Stimulated activated CD8-positive, alpha-beta memory T cell treated with anti-CD3 and anti-CD28 coated beads, Interleukin-4, amount 100 ng/mL, for 48 hours (primary cell): ENCODE measurements at places on chromosomes 12 and 14.

DNA sequence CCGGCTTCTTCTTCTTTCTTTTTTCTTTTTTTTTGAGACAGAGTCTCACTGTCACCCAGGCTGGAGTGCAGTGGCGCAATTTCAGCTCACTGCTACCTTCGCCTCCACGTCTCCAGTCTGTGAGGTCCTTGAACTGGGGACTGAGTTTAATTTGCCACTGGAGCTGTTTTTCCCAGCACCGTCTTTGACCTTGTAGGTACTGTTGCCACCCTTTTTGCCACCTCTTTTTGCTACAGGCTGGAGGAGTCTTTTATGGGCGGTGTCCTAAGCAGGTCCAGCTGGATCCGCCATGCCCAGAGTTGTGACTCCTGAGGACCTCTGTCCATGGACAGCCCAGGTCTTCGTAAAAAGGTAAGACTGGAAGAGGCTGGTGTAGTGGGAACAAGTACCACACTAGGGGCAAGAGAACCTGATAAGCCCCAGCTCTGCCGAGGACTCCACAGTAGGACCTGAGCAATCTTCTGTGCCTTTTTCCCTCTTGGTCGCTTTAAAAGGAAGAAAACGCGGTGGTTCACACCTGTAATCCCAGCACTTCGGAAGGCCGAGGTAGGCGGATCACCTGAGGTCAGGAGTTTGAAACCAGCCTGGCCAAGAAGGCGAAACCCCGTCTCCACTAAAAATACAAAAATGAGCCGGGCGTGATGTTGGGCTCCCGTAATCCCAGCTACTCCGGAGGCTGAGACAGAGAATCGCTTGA, 946 bp downstream of the RNU4-2 start:
- peak; percentile 58 for DNase-seq

DNA sequence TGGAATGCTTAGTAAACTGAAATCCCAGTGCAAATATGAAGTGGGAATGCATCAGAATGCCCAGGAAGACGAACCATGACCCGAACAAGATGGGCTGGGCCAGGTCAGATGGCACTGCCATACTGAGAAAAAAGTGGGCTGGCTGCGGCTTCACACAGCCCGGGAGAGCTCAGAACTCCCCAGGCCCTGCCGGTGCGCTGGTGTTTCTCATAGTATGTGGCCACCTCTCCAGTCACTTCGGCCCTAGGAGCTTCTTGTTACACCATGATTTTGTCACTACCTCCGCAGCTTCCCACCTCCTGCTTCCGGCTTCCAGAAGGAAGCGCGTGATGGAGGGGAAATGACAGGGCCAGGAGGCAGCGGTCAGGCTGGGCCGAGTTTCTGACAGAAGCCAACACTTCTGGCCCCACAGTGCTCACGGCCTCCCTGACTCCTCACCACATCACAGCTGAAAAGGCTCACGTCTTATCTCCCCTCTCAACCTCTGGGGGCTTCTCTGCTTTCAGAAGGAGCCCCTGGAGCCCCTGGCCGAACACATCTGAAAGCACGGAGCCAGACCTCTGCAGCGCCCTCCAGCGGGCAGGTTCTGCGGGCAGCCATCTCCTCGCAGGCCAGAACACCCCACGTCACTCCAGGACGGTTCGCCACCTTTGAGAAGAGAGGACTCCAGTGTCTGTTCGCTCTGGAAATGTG, 30.7 kb downstream of the DAD1 start:
- peak; percentile 89 for DNase-seq

DNA sequence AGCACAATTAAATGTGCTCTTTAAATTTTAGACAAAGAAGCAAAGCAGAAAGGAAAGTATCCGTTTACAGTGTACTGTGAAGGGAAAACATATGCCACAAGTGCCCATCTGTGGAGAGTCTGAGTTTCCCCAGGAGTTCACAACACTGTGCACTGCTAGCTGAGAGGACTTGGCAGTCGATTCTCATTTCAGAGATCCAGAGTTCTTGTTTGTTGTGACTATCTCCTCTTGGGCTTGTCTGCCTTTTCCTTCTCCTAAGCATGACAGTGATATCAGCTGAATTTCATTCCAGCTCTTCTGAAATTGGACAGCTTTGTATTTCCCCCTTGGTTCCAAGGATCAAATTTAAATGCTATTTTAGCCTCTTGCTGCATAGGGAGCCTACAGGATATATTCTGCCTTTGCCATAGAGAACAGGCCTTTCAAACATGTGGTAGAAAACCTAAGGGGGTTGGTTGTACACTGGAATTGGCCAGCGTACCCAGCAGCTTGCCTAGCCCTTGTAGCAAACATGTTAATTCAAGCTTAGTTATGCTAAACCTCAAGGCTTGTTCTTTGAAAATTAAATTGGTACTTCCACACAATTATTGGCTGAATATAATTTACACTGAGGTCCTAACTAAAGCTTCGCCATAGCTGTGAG, 259.2 kb upstream of the NOVA1 start:
- DNase-seq: no peak

DNA sequence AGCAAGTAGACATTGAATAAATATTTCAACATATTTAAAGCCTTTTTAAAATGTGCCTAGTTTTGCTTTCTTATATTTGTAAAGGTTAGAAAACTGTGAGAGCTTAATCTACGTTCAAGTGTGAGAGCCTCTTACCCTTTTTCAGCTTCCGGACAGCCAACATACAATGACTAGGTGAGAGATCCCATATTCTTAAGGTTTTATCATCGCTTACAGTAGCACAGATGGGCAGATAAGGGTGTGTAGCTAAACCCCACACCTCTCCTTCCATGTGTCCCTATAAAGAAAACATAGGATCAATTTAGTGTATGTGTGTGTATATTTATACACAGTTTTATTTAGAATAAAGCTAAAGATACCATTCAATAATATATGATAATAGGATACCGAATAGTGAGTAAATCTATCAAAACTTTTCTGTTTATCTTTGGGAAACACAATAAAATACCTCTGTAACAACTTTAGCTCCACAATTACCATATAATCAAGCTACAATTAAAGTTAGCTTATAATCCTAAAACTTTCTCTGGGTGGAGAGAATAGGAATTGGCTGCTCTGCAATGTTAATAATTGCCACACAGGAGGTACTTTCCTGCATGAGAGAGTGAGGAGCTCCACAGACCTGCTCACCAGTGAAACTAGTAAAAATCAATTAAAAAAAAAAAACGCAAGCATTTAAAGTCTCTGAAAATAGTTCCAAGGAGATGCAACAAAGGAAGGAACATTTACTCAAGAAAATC, 110.8 kb downstream of the EML5 start:
- no peak for DNase-seq

- DNase-seq: no peak
These were observed at the start of gene CEBPE for GRCh38 chr14:23118506-23119362. TSS of gene CEBPE (minus strand) at chr14:23119255. CDS start at chr14:23119091, 164 bp downstream.

DNA sequence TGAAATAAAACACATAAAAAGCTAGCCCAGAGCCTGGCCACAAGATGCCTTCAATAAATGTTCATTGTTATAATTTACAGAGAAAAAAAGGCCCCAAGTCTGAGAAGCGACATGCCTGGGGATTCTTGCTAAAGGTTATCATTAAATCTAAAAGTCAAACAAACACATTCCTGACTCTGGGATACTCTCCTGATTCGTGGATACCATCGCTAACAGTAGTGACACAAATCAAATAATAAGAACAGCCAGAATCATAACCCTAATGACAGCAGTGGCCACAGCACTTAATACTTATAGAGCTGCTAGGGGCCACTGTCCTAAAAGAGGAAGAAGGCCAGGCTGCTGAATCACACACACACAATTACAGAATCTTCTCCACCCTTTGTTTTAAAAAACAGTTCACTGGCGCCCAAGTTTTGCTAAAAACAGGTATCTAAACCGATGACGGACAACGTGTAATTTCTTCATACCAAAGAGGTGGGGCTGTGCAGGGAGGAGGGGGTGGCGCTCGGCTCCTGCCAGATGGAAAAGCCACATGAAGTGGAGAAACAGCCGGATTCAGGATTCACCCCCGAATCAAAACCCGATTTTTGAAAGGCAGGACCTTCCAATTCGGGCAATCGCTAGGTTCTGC, 1.2 kb downstream of the CLIP1 start:
- peak; percentile 52 for DNase-seq

GRCh38 chr14:100861188-100861936, 35.4 kb downstream of the MEG3 start:
- no peak for DNase-seq

DNA sequence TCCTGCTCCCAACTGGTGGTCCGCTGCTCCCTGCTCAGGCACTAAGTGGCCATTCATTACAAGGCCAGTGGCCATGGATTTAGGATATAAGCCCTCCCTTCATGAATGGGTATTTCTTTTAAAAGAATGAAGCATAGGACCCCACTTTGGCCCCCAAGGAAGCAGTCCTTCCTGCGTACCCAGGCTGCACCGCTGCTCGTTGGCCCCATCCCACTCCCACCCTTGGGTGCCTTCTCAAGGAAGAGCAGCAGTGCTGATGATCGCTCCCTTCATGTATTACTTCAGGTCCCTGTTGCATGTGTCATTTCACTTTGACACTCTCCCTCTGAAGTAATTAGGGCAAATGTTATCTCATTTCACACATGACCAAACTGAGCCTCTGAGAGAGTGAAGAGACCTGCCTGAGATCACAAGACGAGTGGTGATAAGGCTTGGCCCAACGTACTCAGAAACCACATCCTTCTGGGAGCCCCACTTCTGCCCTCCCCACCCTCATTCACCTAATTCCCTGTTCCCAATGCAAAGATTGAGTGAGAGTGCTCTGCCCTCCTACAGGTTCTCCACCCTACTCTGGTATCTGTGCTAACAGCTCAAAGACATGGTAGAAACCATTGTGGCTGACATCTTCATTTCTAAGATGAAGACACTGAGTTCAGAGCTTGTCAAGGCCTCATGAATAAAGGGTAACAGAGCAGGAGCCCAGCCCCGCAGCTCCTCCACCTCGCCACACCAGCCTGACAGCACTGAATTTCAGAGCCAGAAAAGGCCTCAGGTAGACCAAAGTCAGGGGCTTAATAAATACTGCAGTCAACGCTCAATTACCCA, 10.3 kb upstream of the KRT2 start:
- no peak for DNase-seq

- DNase-seq: peak; percentile 54
These were observed 584 bp downstream of the VRK1 start for GRCh38 chr14:96797582-96798349.

GRCh38 chr14:63715360-63715759, 12.5 kb downstream of the SGPP1 start:
- DNase-seq: no peak

DNA sequence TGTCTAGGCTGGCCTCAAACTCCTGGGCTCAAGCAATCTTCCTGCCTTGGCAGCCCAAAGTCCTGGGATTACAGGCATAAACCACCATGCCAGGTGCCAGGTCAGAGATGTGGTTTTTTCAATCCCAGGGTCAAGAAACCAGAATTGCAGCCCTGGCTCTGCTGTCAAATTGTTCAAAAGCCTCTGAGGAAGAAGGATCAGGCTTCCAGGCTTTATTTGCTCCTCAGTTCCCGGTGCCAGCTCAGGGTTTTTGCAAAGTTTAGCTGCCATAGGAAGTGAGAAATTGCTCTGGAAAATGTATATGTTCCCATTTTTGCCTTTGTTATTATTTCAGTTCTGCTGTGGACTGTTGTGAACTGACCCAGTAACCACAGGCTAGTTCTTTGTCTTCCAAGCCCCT, 28.7 kb downstream of the WNT5B start:
- no peak for DNase-seq

DNA sequence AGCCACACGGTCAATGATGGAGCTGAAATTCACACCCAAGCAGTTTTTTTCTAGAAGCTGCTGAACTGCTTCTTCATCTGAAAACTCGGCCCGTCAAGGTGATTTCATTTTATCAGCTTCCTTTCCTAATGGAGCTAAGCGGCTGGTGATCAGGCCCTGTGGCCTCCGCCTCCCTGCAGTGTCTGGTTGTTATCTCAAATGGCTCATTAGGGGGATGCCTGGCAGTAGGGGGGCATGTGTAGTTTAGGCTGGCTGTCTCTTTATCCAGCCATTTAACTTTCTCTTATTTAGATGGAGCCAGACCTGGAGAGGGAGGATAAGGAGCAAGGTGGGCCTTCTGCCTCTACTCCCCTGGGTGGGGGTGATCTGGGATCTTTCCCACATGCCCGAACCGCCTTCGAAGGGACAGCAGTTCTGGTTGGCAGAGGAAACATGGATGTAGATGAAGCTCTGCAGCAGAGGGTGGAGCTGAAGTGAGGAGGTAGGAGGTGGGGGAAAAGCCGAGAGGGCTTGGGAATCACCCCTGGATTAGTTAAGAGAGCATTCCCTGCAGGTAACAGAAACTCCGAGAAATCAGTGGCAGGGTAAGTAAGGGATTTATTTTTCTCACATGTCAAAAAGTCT, 64.4 kb downstream of the TGFB3 start:
- no peak for DNase-seq

DNA sequence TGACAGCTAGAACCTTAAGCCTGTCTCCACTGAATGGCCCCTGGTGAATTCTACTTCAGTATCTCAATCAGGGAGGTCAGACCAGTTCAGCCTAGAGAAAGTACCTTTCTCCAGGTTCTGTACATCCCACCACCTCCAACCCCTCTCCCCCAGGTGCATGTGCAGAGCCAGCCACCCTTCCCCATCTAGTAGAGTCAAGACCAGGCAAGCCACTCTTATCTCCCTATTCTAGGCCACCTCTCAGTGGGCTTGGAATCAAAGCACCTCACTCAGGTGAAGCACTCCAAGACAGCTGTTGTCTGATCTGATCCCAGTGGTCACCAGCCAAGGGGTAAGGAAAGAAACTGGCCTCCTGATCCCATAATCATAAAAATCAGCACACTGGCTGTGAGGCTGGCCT, 340.9 kb downstream of the BCL11B start:
- DNase-seq: no peak

GRCh38 chr14:92659765-92660561, 88.5 kb downstream of the LGMN start:
- DNase-seq: no peak

DNA sequence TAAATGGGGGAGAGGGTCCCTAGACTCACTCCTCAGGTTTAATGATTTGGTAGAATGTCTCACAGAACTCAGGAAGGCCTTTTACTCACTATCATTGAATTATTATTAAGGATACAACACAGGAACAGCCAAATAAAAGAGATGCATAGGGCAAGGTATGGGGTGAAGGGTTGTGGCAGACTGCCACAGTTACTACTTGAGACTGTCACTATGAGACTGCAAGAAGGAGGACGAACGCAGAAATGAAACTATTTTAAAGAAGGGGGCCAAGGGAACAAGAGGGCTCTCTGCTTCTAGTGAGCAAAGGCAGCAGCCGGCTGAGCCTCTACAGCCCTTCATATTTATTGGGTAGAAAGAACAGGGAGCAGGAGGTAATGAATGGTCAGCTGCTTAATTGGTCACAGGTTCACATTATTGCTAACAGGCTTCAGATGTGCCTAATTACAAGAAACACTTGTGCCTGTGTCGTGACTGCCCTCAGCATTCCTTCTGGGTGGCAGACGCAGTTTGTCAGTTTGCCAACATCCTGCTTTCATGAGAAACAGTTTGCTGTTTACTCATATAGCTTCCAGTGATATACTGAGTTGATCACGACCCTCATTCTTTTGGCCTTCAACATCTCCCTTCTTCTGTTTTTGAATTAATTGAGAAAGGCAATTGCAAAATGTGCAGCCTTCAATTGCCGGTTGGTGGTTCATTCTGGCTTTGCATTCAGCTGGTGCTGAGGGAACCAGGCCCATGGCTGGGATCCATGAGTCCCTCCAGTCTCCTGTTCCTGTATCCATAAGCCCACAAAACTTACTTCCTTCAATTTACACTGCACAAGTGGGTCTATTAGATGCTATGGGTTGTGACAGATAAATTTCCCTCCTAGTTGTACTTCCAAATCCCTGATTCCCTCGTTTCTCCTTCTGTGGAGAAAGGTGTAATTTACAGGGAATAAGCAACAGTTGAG, 82.8 kb upstream of the PLEKHG7 start:
- no peak for DNase-seq

GRCh38 chr12:6312529-6313325, 2.2 kb downstream of the PLEKHG6 start:
- DNase-seq: no peak

GRCh38 chr14:78933948-78934524, 763.9 kb downstream of the NRXN3 start:
- no peak for DNase-seq
